A549 treated with CORT108297 at 1 μM for 4 hours (cell line): ENCODE measurements at places on chromosomes 12 and 14. TPM values are rescaled to one million over a fixed set of nuclear protein-coding genes. Genes with fewer than 3 reads are reported as not detected.

The ASIC1 gene
- total RNA-seq: 4.6 to 6.8 TPM (median 6.2 TPM) in 5 replicates

The TSPAN19 gene
- not detected in 5 replicates for total RNA-seq

The DIO3 gene
- total RNA-seq: 0.03 to 0.08 TPM (median 0.03 TPM) in 3 of 5 replicates, not detected in the others

The TM7SF3 gene
- total RNA-seq: 71.0 to 79.1 TPM (median 74.5 TPM) in 5 replicates

The HRK gene
- total RNA-seq: 0.55 to 0.76 TPM (median 0.72 TPM) in 5 replicates

The KRT2 gene
- total RNA-seq: not detected in 5 replicates

The KLRC1 gene
- total RNA-seq: not detected in 5 replicates

The SCNN1A gene
- 10.8 to 15.6 TPM (median 14.9 TPM) in 5 replicates for total RNA-seq

The FOS gene
- total RNA-seq: 6.8 to 9.1 TPM (median 7.8 TPM) in 5 replicates

The CKAP4 gene
- 78.0 to 92.4 TPM (median 87.0 TPM) in 5 replicates for total RNA-seq

The TCL1B gene
- total RNA-seq: not detected in 5 replicates

The SLC7A8 gene
- 0.47 to 0.73 TPM (median 0.55 TPM) in 5 replicates for total RNA-seq

The DBX2 gene
- total RNA-seq: not detected in 5 replicates

The TMTC1 gene
- 0.02 to 0.16 TPM (median 0.06 TPM) in 5 replicates for total RNA-seq

The SSPN gene
- 0.42 to 0.55 TPM (median 0.53 TPM) in 5 replicates for total RNA-seq

The SLC38A2 gene
- 102 to 153 TPM (median 139 TPM) in 5 replicates for total RNA-seq

The MTERF2 gene
- 4.4 to 5.0 TPM (median 4.7 TPM) in 5 replicates for total RNA-seq

The MYO1A gene
- 0.09 to 0.41 TPM (median 0.22 TPM) in 5 replicates for total RNA-seq

The COPZ1 gene
- 209 to 318 TPM (median 228 TPM) in 5 replicates for total RNA-seq

The ZCRB1 gene
- 55.9 to 67.6 TPM (median 59.1 TPM) in 5 replicates for total RNA-seq

The ZFYVE21 gene
- 33.3 to 44.8 TPM (median 37.8 TPM) in 5 replicates for total RNA-seq

The ITGA5 gene
- 112 to 169 TPM (median 151 TPM) in 5 replicates for total RNA-seq

The FOXG1 gene
- 0.06 to 0.15 TPM (median 0.11 TPM) in 5 replicates for total RNA-seq

The NRL gene
- total RNA-seq: 0.60 to 1.1 TPM (median 0.97 TPM) in 5 replicates

The HOXC5 gene
- total RNA-seq: 0.57 to 0.85 TPM (median 0.73 TPM) in 5 replicates

The GMPR2 gene
- total RNA-seq: 55.1 to 62.8 TPM (median 56.6 TPM) in 5 replicates

The GPR135 gene
- total RNA-seq: 0.82 to 1.2 TPM (median 1.1 TPM) in 5 replicates
